ENCODE measurements at places on chromosomes 6 and 20.

DNA sequence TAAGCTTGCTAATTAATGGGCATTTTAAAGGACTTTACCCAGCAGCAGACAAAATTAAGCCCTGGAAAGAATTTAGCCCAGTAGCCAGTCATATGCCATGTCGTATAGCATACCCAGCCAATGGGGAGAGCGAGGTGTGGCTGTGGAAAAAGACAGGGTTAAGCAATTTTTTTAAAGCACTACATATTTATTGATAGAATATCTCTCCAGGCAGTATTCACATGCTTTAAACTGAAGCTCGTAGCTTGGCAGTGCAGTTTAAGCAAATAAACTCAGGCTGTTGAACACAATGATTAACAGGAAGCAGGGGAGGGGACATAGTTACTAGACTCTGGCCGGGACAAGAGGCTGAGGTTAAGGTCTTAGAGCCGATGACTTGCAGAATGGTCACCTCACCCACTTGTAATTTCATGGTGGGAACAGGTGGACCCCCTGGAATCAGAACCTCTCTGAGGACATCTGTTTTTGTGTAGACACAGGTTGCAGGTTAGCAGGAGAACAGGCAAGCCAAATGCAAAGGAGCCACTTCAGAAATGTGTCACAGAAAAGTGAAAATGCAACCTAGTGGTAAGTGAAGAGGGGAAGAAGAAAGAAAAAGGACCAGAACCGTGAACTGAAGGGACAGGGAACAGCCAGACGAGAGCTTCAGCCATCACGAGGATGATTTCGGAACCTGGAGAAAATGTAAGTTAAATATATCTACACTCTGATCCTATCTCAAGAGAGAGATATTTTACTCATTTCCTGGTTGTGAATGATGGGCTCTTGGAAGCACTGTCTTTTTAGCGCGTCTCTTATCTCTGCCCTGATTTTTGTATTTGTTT lies 7.2 kb downstream of the GCNT2 start:
- no peak for DNase-seq

DNA sequence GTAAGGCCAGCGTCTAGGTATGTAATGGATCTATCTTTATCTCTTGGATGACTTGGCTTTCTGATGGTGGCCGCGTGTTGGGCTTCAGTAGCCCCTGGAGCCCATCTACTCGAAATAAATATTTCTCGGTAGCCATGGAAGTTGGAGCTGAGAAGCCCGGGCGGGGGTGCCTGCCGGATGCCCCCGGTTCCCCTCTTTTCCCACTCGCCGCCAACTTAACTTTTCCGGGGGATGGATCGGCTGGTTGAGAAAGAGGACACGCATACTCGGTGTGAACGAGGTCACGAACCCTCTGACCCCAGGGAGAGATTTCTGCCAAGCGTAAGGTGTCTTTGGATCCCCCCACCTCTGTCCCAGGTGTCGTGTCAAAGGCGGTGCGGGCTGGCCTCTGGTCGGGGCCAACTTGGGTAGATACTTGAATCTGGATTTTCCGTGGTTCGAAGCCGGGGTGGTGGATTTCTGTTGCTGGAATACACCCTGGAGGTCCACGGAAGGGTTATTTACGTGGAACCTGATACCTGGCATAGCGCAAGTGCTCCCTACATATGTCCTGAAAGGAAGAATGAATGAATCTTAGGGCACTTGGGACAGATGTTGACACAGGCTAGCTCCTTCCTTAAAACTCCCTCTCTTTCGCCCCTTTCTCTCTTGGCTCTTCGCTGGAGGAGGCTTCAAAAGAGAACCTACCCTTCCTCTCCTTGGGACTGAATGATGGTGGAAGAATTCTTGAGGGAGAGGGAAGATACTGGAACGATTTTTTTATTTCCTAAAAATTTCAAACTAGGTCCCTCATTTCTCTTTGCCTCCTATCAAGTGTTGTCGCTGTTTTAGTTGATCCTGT lies 996 bp downstream of the DOK5 start:
- DNase-seq = no peak

- DNase-seq = no peak
These were observed 32.1 kb upstream of the NR2E1 start for GRCh38 chr6:108133594-108134179.

- DNase-seq = no peak
These were observed 674.6 kb upstream of the AGPAT4 start for GRCh38 chr6:161948462-161948861.

- DNase-seq = no peak
These were observed 177.3 kb upstream of the CCN2 start for GRCh38 chr6:132128424-132128823.

GRCh38 chr6:659716-660581 lies 3.0 kb upstream of the HUS1B start:
- no peak for DNase-seq

DNA sequence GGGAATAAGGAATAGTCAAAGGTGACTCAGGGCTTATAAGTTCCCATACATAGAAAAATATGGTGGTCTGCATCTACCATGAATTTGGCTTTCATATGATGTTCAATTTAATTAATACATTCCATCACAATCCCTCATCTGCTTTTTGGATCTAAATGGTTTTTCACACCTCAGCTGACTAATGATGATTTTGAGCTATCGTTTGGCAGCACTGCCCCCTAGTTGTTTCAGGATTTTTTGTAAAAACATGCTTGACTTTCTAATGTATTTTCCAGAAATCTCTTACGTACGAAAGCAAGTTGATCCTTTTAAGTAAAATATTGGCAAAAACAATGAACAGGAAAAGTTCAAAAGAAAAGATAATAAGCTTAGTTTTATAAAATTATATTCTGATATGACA lies 408.6 kb upstream of the ADGRB3 start:
- DNase-seq = no peak

DNA sequence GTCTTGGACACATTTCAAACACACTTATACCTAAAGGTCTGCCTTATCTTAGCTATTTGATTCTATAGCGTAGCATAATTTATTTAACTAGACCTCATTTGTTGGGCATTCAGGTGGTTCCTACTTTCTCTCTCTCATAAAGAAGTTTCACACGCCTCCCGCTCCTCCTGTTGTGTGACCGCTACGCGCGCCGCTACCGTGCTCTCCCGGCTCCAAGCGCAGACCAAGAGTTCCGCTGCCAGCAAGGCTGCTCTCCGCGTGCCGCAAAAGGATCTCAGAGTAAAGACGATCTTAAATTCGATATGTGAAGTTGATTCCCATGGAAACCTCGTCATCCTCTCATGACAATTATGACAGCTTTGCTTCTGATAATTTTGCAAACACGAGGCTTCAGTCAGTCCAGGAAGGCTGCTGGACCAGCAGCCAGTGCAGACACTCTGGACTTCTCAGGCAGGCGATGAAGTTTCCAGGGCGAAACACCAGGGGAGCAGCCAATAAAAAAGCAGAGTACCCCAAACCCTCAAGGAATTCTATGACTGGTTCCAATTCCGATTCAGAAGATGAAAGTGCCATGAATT lies 20.4 kb downstream of the PRSS16 start:
- DNase-seq = no peak

GRCh38 chr20:1934721-1935573 lies 39.7 kb downstream of the SIRPA start:
- no peak for DNase-seq

GRCh38 chr6:39080246-39080875 lies 31.8 kb downstream of the GLP1R start:
- no peak for DNase-seq

DNA sequence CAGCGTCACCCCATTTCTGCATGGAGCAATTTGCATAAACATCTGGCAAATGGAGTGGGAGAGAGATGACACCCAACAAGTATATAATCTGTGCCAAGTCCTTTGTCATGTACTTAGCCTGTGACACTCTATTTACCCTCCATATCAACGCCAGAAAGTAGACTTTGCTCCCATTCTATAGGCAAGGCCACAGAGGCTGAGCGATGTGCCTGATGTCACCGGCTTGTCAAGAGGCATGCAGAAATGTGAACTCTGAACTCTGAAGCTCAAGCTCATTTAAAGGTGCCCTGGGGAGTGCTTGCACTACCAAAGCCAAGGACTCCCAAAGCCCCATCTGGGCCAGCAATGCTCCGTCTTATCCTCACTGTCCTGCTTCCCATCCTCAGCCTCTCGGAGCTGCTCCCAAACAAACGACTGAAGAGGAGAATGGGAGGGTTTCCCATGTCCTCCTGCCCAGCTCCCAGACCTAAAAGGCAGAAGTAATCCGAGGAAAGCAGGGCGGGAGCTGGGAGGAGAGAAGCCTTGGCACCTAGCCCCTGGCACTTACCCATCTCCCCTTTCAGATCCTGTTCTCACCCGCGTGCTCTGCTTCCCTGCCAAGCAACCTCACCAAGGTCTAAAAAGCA lies 9.2 kb downstream of the CPNE5 start:
- no peak for DNase-seq

DNA sequence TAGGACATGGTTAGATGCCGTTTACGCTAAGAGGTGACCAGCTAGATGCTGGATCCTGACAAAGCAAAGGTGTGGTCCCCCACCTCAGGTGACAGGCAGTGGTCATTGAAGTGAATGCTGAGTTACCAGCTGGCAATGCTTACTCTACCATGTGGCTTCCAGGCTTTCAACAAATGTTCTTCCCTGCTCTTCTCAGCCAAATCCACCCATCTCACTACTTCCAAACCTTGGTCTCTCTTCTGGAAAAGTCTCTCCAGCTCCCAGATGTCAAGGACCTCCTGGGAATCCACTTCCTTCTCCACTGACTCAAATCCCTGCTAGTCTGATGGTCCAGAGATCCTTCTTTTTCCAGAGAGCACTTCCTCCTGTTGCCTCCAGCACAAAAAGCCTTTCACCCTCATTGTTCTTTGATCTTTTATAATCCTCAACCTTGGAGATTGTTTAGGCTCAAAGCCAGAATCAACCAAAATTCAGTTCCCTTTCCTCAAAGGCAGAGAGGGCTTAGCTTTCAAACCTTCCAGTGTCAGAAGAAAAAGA lies 228.0 kb downstream of the ZNF217 start:
- DNase-seq = no peak

DNA sequence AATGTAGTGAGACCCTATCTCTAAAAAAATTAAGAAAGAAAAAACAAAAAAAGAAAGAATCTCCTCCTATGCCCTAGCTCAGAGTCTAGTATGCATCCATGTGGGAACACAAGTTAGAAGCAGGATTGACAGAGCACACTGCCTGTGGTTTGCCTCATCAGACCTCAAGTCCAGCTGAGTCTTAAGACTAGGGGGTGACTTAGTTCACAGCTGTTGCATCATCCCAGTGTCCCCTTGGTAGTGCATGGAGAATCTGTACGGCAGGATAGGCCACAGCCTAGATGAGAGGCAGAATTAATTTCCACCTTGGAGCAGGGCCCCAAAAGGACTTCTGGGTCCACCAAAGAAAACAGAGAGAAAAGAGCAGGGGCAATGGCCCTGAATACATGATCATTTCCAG lies 13.7 kb downstream of the PNPLA1 start:
- DNase-seq = no peak

DNA sequence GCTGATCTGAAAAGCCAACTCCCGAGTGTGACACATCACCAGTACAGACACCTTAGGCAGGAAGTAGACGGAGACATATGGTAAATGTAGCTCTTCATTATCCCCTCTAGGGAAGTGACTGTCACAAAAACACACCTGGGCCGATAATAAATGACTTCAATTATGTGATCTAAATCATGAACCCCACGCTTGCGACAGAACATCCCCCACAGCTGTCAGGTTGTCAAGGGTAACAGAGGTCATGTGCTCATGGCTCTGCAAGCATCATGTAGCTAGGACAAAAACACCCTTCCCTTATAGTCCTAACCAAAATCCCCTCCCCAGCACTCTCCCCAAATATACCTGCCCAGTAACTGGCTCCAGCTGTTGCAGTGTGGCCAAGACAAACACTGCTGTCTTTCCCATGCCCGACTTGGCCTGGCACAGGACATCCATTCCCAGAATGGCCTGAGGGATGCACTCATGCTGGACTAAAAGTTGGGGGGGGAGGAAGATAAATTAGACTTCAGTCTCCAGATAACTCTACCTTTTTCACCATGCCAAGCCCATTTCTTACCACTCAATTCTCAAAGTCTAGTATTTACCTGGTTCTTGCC lies 2.9 kb downstream of the DDX39B start:
- no peak for DNase-seq

- DNase-seq = no peak
These were observed 101.6 kb upstream of the PRSS16 start for GRCh38 chr6:27145731-27146455.

GRCh38 chr6:116253188-116253504 lies 729 bp downstream of the TSPYL4 start:
- no peak for DNase-seq

- no peak for DNase-seq
These were observed 490 bp downstream of the IPCEF1 start for GRCh38 chr6:154356113-154356512.

- DNase-seq = no peak
These were observed 42.7 kb downstream of the SASH1 start for GRCh38 chr6:148385379-148385778.

- DNase-seq = no peak
These were observed 41.6 kb downstream of the LYRM4 start for GRCh38 chr6:5219011-5219691.

- DNase-seq = no peak
These were observed 6.3 kb upstream of the PLTP start for GRCh38 chr20:45918182-45918737.

- no peak for DNase-seq
These were observed 16.1 kb downstream of the HCK start for GRCh38 chr20:32068174-32068573.

- no peak for DNase-seq
These were observed 181.0 kb downstream of the TRIM27 start for GRCh38 chr6:28742668-28743270.

GRCh38 chr6:136732889-136733288 lies 59.4 kb downstream of the MAP3K5 start:
- no peak for DNase-seq

GRCh38 chr6:140183881-140184280 lies 809.4 kb upstream of the CITED2 start:
- DNase-seq = no peak

- DNase-seq = no peak
These were observed 45.3 kb downstream of the RRBP1 start for GRCh38 chr20:17636523-17637412.

- DNase-seq = no peak
These were observed 211.9 kb upstream of the CNR1 start for GRCh38 chr6:88377976-88378568.

Data from stimulated activated CD8-positive, alpha-beta memory T cell treated with anti-CD3 and anti-CD28 coated beads, Interleukin-4, amount 100 ng/mL, for 1 hour (primary cell).